ENCODE measurements at places on chromosomes 7 and 10. TPM values are rescaled to one million over a fixed set of nuclear protein-coding genes. Genes with fewer than 3 reads are reported as not detected.
A peak's percentile ranks its signal among the peaks of the same experiment; 100 is the strongest.

RGR gene
- not detected for total RNA-seq

DNA sequence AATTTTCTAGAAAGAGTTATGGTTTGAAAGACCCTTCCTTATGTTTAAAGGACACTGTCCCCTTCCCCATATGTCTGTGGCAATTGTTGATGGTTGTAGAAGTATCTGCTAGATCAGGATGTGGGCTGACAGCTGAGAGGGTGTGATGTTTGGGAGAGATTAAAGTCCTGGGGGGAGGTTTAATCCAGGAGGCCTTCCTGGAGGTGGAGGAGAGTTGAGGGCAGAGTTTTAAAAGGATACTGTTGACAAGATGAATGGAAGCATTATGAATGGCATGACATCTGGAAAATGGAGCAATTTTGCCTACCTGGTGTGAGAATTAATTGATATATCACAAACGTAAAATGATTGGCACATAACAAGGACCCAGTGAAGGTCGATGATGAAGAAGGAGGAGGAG is 32.9 kb upstream of the SMC3 start:
- no peak for DNase-seq

- no peak for DNase-seq
Observed at GRCh38 chr7:18003286-18003994, 24.2 kb downstream of the PRPS1L1 start.

PAX4 gene
- total RNA-seq: not detected

DNA sequence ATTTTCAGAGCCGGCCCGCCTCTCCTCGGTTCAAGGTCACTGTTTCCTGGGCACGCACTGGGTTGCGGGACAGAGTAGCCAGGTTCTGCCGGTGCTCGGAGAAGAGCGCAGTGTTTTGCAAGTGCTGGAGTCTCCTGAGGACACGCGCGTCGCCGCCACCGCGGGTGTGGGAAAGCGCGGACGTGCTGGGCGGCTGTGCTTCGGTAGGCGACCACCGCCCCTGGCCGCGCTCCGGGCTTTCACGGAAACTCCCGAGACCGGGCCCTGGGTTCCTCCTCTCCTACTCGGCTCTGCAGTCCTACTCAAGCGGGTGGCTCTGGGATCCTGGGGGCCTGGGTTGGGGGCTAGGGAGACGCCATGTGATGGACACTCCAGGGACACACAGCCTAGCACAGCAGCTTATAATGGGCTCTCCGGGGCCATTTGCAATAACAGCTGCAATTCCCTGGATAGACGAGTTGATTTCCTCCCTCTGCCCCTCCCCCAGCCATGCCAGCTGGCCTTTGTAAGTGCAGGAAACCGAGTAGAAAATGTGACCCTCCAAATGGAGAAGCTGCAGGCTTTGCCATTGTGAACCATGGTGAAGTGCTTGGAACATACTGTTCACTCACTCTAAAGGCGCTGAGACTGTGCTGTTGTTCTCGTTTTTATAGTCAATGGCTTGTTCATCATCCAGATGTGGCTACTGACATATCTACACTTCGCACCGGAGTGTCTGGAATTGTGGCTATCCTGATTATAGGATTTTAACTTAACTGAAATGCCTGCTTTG is 2.1 kb downstream of the FRAT1 start:
- DNase-seq: no peak

UBTD1 gene
- total RNA-seq: 27.9 TPM

- DNase-seq: peak; percentile 59
Observed at GRCh38 chr7:114048386-114049235, 129.8 kb upstream of the PPP1R3A start.

GRCh38 chr10:36188461-36188860 is 546.4 kb upstream of the FZD8 start:
- peak; percentile 10 for DNase-seq

ZNF485 gene
- total RNA-seq: 5.2 TPM

EBLN1 gene
- total RNA-seq: not detected

- DNase-seq: no peak
Observed at GRCh38 chr7:12303495-12303894, 92.4 kb downstream of the TMEM106B start.

DNA sequence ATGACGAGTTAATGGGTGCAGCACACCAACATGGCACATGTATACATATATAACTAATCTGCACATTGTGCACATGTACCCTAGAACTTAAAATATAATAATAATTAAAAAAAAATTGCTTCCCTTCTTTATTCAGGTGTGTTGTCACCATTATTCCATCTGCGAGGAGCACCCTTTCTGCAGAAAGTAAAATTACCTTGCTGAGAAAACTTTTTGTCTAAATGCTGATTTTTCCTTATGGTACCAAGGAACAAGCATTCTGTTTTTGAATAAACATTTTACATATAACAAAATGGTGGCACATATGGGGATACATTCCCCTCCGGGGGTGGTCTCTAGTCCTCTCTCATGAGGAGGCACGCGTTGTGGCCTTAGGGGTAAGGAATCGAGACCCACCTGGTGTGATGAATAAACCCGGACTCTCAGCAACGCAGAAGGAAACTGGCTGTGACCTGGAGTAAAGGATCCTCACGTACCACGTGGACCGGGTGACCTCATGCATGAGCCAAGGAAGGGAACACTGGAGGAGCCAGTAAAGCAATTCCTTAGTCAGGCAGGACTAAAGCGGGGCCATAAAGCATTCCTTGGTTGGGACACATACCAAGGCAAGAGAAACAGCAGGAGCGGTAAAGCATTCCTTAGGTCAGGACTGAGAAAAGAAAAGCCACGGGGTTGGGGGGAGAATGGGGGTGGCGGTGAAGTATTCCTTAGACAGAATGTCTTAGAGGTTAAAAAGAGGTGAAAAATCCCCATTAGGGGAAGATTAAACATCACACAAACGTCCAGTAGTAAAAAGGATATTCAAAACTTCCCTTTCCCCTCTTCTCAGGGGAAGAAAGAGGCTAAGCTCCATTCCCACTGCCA is 20.8 kb upstream of the OPTN start:
- DNase-seq: no peak

LIPJ gene
- 0.05 TPM for total RNA-seq

GRCh38 chr7:37344886-37345579 is 103.6 kb downstream of the ELMO1 start:
- no peak for DNase-seq

DNA sequence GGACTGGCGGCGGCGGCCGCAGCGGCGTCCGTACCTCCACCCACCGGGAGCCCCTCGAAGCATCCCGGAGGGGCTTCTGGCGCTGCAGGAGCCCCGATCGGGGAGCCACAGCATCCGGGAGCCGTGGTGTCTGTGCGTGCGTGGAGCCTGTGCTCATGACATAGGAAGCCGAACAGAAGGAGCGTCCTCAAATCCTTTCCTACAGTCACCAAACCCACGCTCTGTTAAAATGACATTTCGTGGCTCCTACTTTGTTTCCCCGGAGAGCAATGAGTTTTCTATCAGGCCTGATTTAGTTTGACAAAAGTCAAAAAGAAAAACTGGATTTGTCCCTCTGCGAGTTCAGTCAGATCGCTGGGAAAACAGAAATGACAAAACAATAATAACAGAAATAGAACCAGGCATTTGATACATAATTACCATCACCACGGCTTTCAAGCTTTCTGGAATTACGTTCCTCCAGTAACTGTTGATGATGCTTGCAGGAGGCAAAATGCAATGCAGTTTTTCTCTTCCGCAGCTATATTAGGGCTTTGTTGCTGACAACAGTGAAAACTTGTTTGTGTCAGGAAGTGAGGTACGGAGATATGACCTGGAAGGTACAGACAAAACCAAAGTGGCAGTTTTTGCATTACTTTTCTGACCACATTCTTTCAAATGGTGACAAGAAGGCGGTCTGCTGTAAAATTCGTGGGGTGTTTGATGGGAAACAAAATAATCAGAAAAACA is 219.3 kb upstream of the MKLN1 start:
- peak; percentile 40 for DNase-seq

DNA sequence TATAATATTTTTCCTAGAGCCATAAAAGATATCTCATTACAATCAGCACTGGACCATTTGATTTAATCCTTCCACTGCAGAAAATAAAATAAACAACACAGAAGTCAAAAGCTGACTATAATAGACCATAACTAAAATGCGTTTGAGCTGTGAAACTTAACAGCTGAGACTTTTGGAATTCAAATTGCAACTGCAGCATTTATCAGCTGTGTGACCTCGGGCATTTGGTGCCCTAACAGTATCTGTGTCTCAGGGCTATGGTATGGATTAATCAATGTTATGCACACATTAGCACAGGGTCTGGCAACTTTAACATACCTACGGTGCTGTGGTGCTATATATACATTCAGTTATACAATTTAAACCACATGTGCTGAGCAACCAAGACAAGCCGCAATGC is 160.1 kb downstream of the COL28A1 start:
- DNase-seq: no peak

DNA sequence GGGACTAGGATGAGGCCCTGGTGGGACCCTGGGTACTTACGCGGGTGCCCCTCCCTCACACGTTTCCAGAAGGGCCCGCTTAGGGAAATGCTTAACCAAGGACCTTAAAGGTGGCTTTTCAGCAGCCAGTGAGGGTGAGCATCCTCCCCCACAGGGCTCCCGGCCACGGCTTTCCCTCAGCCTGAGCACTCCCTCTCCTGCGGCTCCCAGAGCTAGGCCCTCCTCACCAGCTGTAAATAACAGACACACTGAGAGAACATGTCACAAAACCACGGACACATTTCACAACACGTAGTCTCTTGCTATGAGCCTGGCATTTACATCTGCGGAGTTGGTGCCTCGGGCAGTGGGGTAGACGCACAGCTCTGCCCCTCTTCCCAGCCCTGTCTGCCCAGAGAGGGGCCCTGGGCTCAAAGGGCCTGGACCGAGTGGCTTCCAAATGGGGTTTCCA is 25.2 kb downstream of the GRID1 start:
- no peak for DNase-seq

METTL27 gene
- total RNA-seq: 1.4 TPM

SAMD9L gene
- total RNA-seq: 15.6 TPM

DNA sequence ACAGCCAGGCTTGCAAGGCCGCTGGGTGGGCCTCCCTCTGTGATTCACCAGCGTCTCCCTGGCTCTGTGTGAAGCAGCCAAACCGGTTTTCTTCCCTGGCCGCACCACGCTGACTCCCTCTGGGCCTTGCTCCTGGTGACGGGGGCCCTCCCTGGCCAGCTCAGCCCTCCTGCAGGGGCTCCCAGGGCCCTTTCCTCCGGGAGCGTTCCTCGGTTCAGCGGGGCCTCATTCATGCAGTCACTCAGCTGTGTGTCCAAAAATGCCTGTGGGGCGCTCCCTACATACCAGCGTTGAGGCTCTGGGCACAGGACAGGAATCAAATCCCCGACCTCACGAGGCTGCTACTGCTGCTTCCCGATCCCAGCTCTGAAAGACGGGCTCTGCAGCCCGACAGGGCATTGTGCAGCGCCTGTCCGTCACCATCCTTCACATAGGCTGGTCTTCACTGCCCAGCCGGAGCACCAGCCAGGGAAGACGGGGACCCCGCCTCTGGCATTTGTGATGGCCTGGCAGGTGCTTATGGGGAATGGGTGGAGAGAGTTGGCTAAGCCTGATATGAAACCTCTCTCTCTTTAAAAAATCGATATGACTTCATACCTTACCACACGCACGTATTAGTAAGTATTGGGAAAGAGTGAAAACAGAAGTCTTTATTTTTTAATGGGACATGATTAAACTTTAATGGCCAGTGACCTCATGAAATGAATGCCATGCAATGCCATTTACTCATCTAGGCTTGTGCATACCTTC is 110.0 kb upstream of the SHH start:
- peak; percentile 44 for DNase-seq

LRGUK gene
- 0.94 TPM for total RNA-seq

HMX3 gene
- not detected for total RNA-seq

VWA2 gene
- 3.5 TPM for total RNA-seq

DNA sequence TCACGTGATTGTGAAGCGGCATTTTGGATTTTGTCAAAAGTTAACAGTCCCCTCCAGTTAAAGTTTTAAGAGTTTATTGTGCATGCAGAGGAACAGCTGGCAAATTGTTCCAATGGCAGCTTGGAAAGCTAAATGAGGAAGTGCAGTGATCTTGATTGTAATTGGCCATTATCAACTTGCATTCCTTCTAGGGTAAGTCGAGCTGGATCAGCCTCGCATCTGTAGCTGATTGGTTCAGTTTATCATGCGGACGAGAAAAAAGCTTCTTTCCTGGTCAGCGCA is 566 bp downstream of the ZNF789 start:
- DNase-seq: peak; percentile 91

GRCh38 chr7:1372063-1372462 is 87.2 kb downstream of the MICALL2 start:
- no peak for DNase-seq

GRCh38 chr7:46672861-46673260 is 751.8 kb upstream of the IGFBP3 start:
- no peak for DNase-seq

DNA sequence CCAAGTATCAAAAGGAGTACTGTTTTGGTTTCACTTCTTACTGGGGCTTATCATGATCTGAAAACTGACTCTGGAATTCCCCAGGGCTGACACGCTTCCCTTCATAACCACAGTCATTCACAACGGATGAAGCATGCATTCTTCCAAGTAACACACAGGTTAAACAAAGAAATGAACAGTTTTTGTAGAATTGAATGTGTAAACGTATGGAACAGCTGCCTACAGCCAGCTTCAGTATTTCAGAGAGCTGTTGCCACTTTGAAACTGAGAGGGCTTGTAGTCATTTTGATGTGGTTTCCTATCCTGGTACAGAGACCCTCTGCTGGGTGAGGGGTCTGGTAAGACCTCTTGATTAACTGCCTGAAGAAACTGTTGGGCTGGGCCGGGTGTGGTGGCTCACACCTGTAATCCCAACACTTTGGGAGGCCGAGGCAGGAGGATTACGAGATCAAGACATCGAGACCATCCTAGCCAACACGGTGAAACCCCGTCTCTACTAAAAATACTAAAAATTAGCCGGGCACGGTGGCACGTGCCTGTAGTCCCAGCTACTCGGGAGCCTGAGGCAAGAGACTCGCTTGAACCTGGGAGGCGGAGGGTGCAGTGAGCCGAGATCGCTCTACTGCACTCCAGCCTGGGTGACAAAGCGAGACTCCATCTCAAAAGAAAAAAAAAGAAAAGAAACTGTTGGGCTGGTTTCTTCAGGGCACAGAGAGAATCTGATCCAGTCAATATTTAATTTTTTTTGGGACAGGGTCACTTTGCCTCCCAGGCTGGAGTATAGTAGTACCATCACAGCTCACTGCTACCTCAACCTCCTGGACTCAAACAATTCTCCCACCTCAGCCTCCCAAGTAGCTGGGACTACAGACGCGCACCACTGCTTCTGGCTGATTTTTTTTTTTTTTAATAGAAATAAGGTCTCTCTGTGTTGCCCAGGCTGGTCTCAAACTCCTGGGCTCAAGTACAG is 4.7 kb downstream of the NFE2L3 start:
- DNase-seq: peak; percentile 96

GRCh38 chr10:101565936-101566332 is 22.1 kb downstream of the POLL start:
- DNase-seq: no peak

DNA sequence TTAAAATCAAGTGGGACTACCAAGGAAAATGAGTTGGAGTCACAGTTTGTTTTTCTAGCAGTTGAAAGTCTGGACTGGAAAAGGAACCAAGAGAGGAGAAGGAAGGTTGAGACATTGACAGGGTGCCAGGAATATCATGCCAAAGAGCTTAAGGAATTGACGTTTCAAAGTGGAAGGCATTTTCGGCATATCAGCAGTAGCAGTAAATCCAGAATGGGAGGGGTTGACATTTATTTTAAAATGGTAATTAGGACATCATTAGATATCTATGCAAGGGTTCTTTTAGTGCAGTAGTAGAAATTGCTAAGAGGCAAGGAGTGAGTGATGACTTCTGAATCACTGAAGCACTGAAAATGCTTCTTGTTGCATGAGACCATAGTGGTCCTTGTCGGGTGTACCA is 335.9 kb upstream of the PLXDC2 start:
- no peak for DNase-seq

Data from renal cortical epithelial cell (primary cell).